Breast epithelium (tissue), 4 donors: ENCODE measurements at places on chromosomes 12 and 14.

DNA sequence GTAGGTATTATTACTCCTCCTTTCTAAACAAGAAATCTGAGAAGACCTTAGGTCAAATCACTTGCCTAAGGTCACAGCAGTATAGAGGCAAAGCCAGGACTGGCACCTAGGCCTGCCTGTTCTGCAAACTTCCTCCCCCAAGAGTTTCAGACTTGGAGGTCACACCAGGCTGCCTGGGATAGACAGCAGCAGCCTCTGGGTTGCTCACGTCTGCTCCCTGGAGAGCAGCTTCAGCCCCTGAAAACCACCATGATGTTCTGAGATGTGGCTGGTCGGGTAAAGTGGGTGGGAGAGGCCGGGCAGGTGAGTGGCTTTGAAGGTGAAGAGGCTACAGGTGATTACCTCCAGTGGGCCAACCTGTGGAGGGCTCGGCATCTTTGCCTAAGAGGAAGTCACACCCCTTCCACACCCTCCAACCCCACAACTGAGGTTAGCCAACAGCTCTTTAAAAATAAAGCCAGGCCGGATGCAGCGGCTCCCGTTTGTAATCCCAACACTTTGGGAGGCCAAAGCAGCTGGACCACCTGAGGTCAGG lies 37.0 kb upstream of the PNMA1 start:
- no peak for DNase-seq

- no peak for DNase-seq
Measured at GRCh38 chr14:64412237-64412636, 24.1 kb downstream of the MTHFD1 start.

GRCh38 chr12:47014474-47014873 lies 64.9 kb upstream of the PCED1B start:
- no peak for DNase-seq

DNA sequence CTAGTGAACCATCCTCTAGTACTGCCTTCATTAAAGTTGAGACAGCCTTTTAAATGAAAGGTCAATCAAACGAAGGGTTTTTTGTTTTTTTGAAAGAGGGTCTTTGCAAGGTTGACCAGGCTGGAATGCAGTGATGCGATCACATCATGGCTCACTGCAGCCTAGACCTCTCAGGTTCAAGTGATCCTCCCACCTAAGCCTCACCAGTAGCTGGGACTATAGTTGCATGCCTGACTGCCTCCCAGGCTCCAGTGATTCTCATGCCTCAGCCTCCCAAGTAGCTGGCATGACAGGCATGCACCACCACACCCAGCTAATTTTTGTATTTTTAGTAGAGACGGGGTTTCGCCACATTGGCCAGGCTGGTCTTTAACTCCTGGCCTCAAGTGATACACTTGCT lies 114.6 kb upstream of the SINHCAF start:
- no peak for DNase-seq

DNA sequence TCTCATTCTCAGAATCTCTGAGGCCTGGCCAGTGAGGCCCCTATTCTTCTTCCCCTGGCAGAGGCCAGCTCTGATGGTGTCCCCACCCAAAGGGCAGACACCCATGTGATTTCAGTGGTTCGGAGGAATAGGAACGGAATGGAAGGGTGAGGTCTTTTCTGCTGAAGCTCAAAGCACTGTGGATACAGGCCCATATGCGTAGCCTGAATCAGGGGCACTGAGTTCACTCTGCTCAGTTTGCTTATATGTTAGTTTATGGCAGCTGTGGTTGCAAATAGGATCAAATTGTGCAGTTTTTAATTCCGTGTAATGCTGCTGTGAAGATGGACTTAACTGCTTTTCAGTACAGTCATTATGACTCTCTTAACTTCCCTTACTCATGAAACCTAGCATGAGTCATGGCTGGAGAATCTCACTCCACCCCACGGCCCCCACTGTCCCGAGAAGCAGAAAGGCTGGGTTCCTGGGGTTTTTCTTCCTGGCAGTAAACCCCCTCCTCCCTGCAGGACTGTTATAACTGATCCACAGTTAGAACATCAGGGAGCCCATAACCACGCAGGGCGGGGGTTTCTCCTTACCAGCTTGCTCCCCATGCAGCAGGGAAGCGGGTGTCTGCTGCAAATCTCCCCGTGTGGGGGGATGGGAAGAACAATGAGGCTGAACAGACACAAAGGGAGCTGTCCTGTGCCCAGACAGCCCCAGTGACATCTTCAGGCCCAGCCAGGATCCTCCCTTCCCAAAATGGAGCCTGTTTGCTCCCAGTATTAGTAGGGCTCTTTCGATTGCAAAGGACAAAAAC lies 122.7 kb downstream of the SLC38A6 start:
- DNase-seq, result no peak
